Calu3 (cell line): ENCODE measurements at places on chromosomes 7 and 10.

DNA sequence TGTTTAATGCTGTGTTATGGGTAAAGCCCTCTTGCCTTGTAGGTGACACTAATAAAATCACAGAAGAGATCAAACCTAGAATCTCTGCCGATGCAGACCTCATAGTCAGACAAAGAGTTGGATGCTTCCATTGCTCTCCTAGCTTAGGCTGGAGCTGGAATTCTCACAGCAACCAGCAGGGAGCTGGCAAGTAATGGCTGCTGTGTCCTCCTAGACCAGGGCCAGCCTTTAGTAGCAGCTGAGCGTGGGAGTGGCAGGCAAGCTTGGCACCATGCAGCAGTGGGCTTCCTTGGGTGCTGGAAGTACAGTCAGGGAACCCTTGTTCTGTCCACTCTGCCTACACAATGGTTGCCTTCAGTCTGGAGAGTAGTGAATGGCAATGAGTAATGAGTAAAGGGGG, 598.3 kb upstream of the GALNT17 start:
- H3K27ac ChIP-seq = no peak overlapping the region
- H3K4me1 ChIP-seq = no peaks in the 10 kb centered on the region
- DNase-seq = no peak
- H3K4me3 ChIP-seq = no peak overlapping the region
- no peaks in the 10 kb centered on the region for H3K27me3 ChIP-seq

DNA sequence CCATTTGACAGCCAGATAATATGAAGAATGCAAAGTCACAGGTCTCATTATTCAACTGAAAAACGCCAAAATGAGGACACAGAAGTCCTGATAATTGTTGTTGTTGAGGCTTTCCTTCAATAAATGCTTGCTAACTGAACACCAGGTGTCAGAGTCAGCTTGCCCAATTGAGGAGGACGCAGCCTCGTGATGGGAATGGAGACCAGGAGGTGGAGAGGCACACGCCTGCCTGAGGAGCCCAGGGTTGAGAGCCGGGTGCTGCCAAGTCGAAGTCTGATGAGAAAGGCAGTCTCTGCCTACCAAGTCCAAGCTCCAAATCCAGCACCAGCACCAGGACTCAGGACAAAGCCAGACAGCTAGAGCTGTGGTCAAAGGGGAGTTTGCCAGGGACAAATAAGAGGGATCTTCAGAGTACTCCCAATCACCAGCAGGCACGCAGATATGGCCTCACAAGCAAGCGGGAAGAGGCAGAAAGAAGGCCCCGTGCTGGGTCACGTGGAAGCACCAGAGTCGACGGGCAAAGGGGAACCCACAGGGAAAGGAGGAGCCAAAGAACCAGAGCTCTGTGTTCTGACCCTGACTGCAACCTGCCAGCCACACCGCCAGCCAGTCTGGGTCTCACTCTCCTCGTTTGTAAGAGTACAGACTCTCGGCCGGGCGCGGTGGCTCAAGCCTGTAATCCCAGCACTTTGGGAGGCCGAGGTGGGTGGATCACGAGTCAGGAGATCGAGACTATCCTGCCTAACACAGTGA, 47.6 kb downstream of the VOPP1 start:
- H3K4me3 ChIP-seq = no peak overlapping the region
- peaks cover 5% of the 10 kb centered on the region for H3K36me3 ChIP-seq
- H3K4me1 ChIP-seq = no peaks in the 10 kb centered on the region
- H3K27ac ChIP-seq = no peak overlapping the region
- no peaks in the 10 kb centered on the region for H3K27me3 ChIP-seq
- DNase-seq = no peak

- DNase-seq = no peak
- peaks cover 6% of the 10 kb centered on the region for H3K27me3 ChIP-seq
- no peak overlapping the region for H3K27ac ChIP-seq
Observed at GRCh38 chr7:5564894-5565293, 141.3 kb upstream of the TNRC18 start.

- no peak overlapping the region for H3K4me3 ChIP-seq
- H3K4me1 ChIP-seq = no peaks in the 10 kb centered on the region
- no peaks in the 10 kb centered on the region for H3K36me3 ChIP-seq
- DNase-seq = no peak
- H3K27ac ChIP-seq = no peak overlapping the region
- H3K27me3 ChIP-seq = peaks cover 31% of the 10 kb centered on the region
Observed at GRCh38 chr7:149379625-149380024, 81.2 kb downstream of the ZNF777 start.

DNA sequence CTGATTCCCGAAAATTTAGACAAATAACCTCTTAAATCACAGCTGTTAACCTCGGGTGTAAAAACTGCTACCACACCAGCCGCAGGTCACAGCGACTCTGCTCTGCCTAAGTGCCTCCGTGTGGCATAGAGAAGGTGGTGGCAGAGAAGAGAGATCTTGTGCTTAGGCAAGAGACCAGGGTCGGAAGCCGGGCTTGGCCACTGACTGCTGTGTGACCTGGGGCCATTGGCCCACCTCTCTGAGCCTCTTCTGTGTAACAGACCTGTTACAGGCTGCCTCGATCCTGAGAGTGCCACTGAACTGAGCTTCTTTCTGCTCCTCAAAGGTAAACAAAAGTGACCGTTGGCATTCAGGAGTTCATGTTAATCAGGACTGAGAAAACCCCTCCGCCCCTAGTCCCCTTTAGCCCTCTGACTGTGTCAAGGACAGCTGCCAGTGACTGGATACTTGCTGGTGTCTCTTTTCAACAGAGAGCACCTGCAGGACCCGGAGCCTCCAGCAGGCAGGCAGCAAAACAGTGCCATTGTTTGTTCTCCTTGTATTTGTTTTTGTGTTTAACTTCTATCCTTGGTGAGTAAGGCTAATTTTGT, 36.5 kb downstream of the ZMIZ1 start:
- H3K4me1 ChIP-seq = peaks cover 42% of the 10 kb centered on the region
- no peak for DNase-seq
- H3K27ac ChIP-seq = no peak overlapping the region
- no peaks in the 10 kb centered on the region for H3K27me3 ChIP-seq
